Epithelial cell of proximal tubule (primary cell): ENCODE measurements at places on chromosomes 4 and X. TPM values are rescaled to one million over a fixed set of nuclear protein-coding genes. Genes with fewer than 3 reads are reported as not detected.

The GUCY1A1 gene
- total RNA-seq: 0.72 and 3.7 TPM in 2 replicates

The TEX13D gene
- total RNA-seq: not detected in 2 replicates

The DEFB131A gene
- not detected in 2 replicates for total RNA-seq

The XAGE1B gene
- not detected in 2 replicates for total RNA-seq

The ZNF732 gene
- total RNA-seq: 2.4 and 2.8 TPM in 2 replicates

The RASL11B gene
- 2.6 and 3.6 TPM in 2 replicates for total RNA-seq

The CDX4 gene
- total RNA-seq: not detected in 2 replicates

The KLHL4 gene
- total RNA-seq: 0.51 and 0.58 TPM in 2 replicates

The PDGFC gene
- 56.7 and 64.7 TPM in 2 replicates for total RNA-seq

The RNF175 gene
- total RNA-seq: 0.72 and 2.3 TPM in 2 replicates

The SPANXD gene
- not detected in 2 replicates for total RNA-seq

The HSPA4L gene
- total RNA-seq: 10.6 and 12.6 TPM in 2 replicates

The FAM9C gene
- not detected in 2 replicates for total RNA-seq

The TMEM255A gene
- total RNA-seq: 0.14 and 0.40 TPM in 2 replicates

The ZCCHC4 gene
- 8.0 and 17.2 TPM in 2 replicates for total RNA-seq

The CCDC120 gene
- total RNA-seq: 4.0 and 4.5 TPM in 2 replicates

The GABRB1 gene
- 0.14 and 0.29 TPM in 2 replicates for total RNA-seq

The CDK16 gene
- total RNA-seq: 83.4 and 95.4 TPM in 2 replicates

The ADH1B gene
- not detected in 2 replicates for total RNA-seq

The RENBP gene
- 0.92 and 1.5 TPM in 2 replicates for total RNA-seq

The ABCE1 gene
- total RNA-seq: 105 and 155 TPM in 2 replicates

The TRIML2 gene
- not detected in 2 replicates for total RNA-seq

The TCEAL6 gene
- total RNA-seq: not detected in 2 replicates

The CYLC1 gene
- total RNA-seq: not detected in 2 replicates

The LPAR4 gene
- 0.52 and 4.5 TPM in 2 replicates for total RNA-seq

The RIPPLY1 gene
- not detected in 2 replicates for total RNA-seq

The ERVMER34-1 gene
- total RNA-seq: 3.5 and 6.5 TPM in 2 replicates

The FRAS1 gene
- 7.0 and 9.1 TPM in 2 replicates for total RNA-seq

The GPC4 gene
- 8.0 and 14.2 TPM in 2 replicates for total RNA-seq

The MAGEA2B gene
- total RNA-seq: not detected in 2 replicates

The KIT gene
- 0.12 and 0.22 TPM in 2 replicates for total RNA-seq

The STPG2 gene
- total RNA-seq: not detected in 2 replicates

The SCML2 gene
- 1.3 and 2.0 TPM in 2 replicates for total RNA-seq

The TTC29 gene
- total RNA-seq: 2.5 TPM in 1 of 2 replicates, not detected in the other

The GAB3 gene
- total RNA-seq: 0.14 TPM in 1 of 2 replicates, not detected in the other

The C4orf50 gene
- total RNA-seq: not detected in 2 replicates

The ADRA2C gene
- total RNA-seq: 0.94 TPM in 1 of 2 replicates, not detected in the other

The HSD17B13 gene
- total RNA-seq: not detected in 2 replicates

The SOX3 gene
- total RNA-seq: not detected in 2 replicates

The ALB gene
- total RNA-seq: not detected in 2 replicates

The WDR17 gene
- 0.17 and 0.58 TPM in 2 replicates for total RNA-seq

The SASH3 gene
- total RNA-seq: not detected in 2 replicates

The FGF16 gene
- total RNA-seq: 1.5 TPM in 1 of 2 replicates, not detected in the other

The ASMTL gene
- 14.4 and 16.2 TPM in 2 replicates for total RNA-seq

The XAGE2 gene
- not detected in 2 replicates for total RNA-seq

The PNMA3 gene
- total RNA-seq: 0.22 and 0.69 TPM in 2 replicates

The PPEF2 gene
- total RNA-seq: not detected in 2 replicates

The ABCG2 gene
- 0.29 and 0.51 TPM in 2 replicates for total RNA-seq

The PPEF1 gene
- not detected in 2 replicates for total RNA-seq

The ASB12 gene
- total RNA-seq: 0.07 TPM in 1 of 2 replicates, not detected in the other

The RP2 gene
- 7.0 and 16.3 TPM in 2 replicates for total RNA-seq
